BE2C (cell line): ENCODE measurements at places on chromosomes 1 and 21.

DNA sequence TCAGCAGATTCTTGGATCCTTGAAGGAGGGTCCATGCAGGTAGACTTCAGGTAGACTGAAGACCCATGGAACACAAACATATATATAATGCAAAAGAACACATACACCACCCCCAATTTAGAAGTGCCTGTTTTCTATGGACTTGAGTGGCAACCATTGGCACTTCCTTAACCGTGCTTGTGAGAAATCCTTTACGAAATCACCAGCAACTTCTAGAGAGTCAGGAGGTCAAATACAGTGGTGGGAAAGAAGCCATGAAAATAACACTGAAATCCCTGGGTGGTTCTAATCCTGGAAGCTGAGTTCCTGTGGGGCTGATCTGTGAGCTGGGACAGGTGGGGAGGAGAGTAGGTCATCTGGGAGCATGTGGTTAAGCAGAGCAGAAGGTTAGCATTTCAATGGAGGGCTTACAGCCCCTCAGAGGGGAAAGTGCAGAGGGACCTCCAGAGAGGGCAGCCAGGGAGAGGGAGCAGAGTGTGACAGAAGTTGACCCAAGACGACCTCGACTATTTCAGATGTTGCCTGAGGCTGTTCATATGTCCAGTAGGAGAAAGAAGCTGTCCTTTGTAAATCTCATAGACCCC lies 13.0 kb upstream of the IL10 start:
- DNase-seq, result no peak

- no peak for DNase-seq
Observed at GRCh38 chr21:35617491-35617890, 442.8 kb downstream of the SETD4 start.

- no peak for DNase-seq
Observed at GRCh38 chr1:243473227-243474135, 217.6 kb downstream of the SDCCAG8 start.

DNA sequence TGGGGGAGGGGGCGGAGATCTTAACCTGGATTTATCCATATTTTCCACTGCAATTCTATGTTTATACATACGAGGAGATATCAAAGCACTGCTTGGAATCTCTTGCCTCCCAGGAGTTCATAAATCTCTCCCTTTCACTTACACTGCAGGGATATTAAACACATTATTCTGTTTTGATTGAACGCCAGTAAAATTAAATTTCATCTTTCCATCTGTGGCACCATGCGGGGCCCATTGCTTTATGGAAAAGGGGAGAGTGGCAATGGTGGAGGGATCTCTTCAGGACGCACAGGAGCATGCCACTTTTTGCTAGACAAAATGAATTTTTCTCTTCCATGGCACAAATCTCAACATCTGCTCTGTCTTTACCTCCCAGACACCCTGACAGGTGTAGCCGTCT lies 648.0 kb upstream of the PLXNA2 start:
- no peak for DNase-seq

DNA sequence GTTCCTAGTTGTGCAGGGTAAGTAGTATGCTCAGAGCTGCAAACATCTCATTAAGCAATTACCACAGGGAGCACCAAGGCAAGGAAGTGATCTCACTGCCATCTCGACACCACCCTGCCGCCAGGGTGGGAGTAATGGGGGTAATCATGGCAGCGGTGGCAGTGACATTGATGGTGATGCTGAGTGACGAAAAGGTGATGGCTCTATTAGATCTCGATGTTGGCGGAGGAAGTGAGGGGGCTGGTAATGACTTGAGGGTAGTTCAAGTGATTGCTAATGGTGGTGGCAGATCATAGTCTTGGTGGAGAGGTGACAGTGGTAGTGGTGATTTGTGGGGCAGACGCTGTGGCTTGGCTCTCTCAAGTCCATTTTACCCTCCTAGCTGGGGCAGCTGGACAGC lies 25.4 kb upstream of the TENT5B start:
- DNase-seq, result no peak

GRCh38 chr1:109517337-109517736 lies 7.8 kb upstream of the AMIGO1 start:
- DNase-seq, result no peak

DNA sequence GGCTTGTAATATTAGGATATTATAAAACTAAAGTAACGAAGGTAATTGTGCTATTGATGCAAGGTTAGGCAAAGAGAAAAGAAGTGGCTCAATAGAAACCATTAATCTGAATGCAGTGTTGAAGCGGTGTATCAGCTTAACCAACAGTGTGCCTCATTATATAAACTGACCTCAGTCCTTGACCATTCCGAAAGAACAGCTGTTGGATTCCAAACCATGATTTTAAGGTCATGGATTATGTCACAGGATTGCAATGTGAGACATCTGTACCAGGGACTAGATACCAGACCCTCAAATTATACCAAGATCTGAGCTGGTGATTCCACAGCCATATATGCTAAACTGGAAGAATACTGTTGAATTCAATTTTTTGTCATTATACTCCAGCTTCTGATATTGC lies 134.2 kb upstream of the HP1BP3 start:
- no peak for DNase-seq

- no peak for DNase-seq
Observed at GRCh38 chr1:151680391-151680790, 36.2 kb downstream of the CELF3 start.

GRCh38 chr21:32021319-32021994 lies 148.6 kb downstream of the HUNK start:
- peak; percentile 50 for DNase-seq

GRCh38 chr1:1777583-1777899 lies 729 bp downstream of the NADK start:
- DNase-seq, result no peak

- DNase-seq, result no peak
Observed at GRCh38 chr1:161932668-161933067, 91.0 kb downstream of the OLFML2B start.

GRCh38 chr1:224727351-224728289 lies 111.5 kb downstream of the CNIH3 start:
- DNase-seq, result no peak

DNA sequence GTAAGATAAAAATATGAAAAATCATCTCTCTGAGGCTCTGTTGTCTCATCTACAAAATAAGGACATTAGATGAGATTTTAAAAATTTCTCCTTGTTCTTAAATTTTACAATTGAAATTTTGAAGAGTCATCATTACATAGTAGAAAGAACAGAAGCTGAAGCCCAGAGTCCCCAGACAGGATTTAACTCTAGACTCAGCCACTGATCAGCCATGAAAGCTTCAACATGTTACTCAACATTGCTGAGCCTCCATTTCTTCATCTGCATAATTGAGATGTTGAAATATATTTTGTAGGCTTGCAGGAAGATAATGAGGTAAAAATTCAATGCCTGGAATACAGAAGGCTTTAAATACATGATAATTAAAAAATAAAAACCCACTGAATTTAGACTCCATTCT lies 633.3 kb downstream of the LMO4 start:
- no peak for DNase-seq

GRCh38 chr1:116359060-116359830 lies 13.8 kb upstream of the ATP1A1 start:
- DNase-seq, result no peak

DNA sequence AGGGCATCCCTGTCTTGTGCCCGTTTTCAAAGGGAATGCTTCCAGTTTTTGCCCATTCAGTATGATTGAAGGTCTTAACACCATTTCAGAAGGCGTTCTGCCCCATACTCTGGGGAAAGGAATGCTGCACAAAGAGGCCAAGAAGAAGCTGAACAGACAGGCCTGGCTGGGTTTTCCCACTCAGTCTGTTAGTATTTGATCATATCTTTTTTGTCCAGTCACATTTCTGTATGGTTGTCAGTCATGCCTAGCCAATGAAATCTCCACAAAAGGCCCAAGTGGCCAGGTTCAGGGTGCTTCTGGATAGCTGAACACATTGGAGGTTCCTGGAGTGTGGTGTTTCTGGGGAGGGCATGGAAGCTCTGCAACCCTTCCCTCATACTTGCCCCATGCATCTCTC lies 72.1 kb downstream of the NEK7 start:
- no peak for DNase-seq

DNA sequence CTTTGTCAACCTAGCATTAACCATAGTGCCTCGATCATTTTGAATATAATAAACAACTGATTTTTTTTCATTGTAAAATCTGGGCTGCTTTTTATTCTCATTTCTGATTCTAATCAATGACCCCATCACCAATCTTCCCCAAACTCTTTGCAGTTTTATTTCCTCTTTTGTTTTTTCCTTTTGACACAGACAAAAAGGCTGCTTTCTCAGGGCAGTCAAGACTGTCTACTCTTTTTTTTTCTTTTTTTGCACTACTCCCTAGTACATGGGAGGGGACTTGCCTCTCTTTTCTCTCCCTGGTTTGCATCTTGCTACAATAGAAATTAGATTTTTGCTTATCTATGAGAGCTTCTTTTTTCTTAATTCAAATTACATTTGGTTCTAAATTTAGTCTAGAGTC lies 987.9 kb downstream of the ADGRL2 start:
- no peak for DNase-seq

DNA sequence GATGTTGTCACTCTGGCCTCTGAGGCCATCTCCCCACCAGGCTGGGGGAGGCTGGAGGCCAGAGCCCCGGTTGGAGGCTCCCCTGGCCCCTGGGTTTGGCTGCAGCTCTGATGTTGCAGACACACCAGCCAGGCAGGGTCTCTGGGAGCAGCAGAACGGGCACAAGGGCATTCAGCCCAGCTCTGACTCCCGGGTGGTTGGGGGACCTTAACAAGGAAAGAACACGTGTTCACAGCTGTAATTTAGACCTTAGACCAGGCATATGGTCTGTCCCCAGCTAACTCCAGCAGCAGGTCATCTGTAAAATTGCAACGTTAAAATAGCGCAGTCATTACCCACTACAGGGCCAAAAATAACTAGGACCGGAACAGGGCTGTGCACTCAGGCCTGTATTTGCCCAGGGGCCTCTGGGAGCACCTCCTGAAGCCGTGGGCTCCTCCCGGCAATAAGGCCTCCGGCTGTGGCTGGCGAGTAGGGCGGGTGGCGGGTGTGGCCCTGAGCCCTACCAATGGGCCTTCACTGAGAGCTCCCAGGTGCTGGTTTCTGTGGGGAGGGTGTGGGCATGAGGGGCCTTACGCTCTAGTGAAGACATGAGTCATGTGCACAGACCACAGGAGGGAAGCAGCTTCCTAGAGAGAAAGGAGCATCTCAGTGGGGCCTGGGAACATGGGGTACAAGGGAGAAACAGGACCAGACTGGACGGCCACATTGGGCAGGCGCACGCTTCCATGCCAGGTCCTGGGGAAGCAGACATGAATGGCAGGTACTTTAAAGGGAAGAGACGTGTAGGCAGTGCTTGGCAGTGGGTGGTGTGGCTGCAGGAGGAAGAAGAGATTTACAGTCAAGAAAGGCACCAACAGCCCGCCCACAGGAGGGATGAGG lies 6.1 kb downstream of the LDLRAP1 start:
- no peak for DNase-seq

GRCh38 chr21:35428489-35428888 lies 379.4 kb upstream of the RUNX1 start:
- DNase-seq, result no peak

DNA sequence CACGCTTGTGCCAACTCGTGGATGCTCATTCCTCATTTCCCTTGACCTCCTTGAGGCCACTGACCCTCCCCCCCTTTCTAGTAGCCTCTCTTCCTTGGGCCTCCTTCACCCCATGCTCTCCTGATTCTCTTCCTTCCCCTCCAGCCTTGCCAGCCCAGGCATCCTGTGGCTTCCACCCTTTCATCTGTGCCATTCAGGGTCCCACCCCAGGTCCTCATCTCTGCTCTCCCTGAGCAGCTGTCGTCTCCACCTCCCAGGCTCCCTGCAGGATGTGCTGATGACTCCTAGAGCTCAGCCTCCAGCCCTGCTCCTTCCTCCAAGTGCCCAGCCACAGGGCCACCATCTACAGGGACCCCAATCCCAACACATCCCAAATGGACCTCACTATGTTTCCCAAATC lies 197.4 kb downstream of the GRIK3 start:
- DNase-seq, result no peak

GRCh38 chr21:42570841-42571387 lies 57.3 kb downstream of the SLC37A1 start:
- peak; percentile 79 for DNase-seq

DNA sequence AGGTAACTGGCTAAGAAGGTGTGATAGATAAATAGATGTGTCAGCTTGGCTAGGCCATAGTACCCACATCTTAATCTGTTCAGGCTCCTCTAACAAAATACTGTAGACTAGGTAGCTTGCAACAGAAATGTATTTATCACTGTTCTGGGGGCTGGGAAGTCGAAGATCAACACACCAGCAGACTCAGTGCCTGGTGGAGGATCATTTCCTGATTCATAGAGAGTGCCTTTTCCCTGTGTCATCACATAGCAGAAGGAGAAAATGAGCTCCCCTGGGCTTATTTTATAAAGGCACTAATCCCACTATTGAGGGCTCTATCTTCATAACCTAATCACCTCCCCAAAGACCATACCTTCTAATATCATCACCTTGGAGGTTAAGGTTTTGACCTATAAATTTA lies 532.7 kb upstream of the OLFM3 start:
- no peak for DNase-seq

- DNase-seq, result no peak
Observed at GRCh38 chr1:7891804-7892203, 38.9 kb upstream of the UTS2 start.

GRCh38 chr21:38286739-38287471 lies 30.1 kb downstream of the KCNJ15 start:
- no peak for DNase-seq

- no peak for DNase-seq
Observed at GRCh38 chr1:209728466-209728865, 23.8 kb downstream of the HSD11B1 start.

DNA sequence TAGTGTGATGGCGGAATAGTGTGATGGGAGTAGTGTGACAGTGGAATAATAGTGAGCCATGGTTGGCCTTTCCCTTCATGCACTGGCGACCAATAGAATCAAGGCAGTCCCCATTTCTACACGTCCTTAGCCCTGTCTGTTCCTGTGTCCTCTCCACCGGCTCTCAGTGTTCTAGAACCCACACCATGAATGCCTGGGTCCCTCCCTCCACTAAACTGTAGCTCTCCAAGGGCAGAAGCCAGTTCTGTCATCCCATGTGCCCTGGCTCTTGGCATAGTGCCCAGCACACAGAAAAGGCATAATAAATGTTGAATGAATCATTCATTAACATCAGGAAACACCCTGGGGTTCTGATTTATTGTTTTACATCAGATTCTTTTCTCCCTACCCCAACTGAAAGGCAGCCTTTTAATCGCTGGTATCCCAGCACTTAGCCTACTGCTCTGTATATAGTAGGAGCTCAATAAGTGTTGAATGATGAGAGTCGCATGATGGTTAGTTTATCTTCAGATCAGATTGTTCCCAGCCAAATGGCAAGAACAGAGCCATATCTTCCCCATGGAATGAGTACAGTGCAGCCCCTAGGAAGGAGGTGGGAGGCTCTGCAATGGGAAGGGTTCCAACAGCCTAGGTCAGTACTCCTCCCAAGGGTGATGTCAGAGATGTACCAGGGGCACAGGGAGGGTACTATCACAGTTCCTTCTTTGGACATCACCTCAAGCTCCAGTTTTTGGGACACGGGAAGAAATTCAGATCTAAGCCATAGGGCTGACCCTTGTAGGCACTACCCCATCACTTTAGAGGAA lies 325.7 kb downstream of the HHAT start:
- DNase-seq, result peak; percentile 37

GRCh38 chr1:16367968-16368890 lies 1.2 kb downstream of the SZRD1 start:
- no peak for DNase-seq
